Renal pelvis (tissue), 12 donors: ENCODE measurements at places on chromosomes 2 and 18. TPM values are rescaled to one million over a fixed set of nuclear protein-coding genes. Genes with fewer than 3 reads are reported as not detected.

NEB gene
- polyA plus RNA-seq: 23.5 TPM

BOLL gene
- not detected for polyA plus RNA-seq

- DNase-seq: no peak
Measured at GRCh38 chr2:71613953-71614925, 160.9 kb downstream of the DYSF start.

GRCh38 chr2:33634261-33634910, 35.3 kb upstream of the FAM98A start:
- no peak for DNase-seq

GRCh38 chr2:184532551-184532950, 65.8 kb upstream of the ZNF804A start:
- DNase-seq: no peak

DNA sequence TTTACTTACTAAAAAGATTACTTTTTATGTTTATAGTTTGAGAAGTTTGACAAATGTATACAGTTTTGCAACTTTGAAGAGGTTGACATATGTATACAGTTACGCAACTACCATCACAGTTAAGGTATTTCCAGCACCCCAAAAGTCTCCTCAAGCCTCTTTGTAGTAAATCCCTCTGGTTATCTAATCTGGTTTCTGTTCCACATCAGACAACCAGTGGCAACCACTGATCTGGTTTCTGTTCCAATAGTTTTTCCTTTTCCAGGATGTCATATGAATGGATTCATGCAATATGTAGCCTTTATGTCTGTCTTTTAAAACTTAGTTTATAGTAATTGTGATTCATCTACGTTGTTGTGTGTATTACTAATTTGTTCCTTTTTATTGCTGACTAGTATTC, 23.5 kb downstream of the IFIH1 start:
- no peak for DNase-seq

LCT gene
- polyA plus RNA-seq: 0.04 TPM

DNA sequence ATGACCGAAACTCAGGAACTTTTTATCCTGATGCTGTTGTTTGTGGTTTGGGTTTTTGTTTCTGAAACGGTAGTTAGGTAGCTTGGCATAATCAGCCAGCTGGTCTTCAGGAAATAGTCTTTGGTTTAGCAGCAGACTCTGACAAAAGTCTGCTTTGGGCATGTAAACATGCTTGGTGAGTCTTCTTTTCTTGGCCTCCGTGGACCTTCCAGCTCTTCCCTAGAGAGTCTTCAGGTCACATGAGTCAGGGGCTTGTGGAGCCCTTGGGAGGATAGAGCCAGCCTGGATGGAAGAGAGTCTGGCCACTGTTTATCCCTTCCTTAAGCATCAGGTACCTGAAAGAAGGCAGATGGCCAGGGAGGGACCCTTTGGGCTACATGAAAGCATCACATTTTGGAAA, 154.5 kb downstream of the MGAT5 start:
- DNase-seq: no peak
